ENCODE measurements at places on chromosomes 5 and 9.

DNA sequence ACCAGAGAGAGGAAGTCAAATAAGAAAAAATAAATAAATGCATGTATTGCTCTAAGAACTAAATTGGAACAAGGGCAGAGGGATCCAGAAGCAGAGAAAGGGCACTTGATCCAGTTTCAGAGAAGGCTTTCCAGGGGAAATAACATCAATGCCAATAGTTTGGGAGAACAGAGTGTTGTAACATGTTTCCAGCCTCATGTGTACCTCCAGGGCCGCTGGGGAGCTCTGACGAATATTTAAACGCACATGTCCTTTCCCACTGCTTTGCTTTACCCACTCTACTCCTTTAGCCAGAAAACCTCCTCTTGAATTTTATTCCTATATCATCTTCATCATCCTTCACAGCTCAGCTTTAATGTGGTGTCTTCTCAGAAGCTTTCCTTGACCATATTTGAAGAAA lies 233.7 kb downstream of the ENC1 start:
- DNase-seq, result no peak

GRCh38 chr5:159286420-159287035 lies 23.4 kb downstream of the UBLCP1 start:
- peak; percentile 0 for DNase-seq

GRCh38 chr5:40431734-40432133 lies 248.0 kb upstream of the PTGER4 start:
- DNase-seq, result no peak

- no peak for DNase-seq
Measured at GRCh38 chr5:56569076-56569475, 246.3 kb upstream of the MAP3K1 start.

- no peak for DNase-seq
Measured at GRCh38 chr5:38446029-38446522, 110.4 kb downstream of the LIFR start.

DNA sequence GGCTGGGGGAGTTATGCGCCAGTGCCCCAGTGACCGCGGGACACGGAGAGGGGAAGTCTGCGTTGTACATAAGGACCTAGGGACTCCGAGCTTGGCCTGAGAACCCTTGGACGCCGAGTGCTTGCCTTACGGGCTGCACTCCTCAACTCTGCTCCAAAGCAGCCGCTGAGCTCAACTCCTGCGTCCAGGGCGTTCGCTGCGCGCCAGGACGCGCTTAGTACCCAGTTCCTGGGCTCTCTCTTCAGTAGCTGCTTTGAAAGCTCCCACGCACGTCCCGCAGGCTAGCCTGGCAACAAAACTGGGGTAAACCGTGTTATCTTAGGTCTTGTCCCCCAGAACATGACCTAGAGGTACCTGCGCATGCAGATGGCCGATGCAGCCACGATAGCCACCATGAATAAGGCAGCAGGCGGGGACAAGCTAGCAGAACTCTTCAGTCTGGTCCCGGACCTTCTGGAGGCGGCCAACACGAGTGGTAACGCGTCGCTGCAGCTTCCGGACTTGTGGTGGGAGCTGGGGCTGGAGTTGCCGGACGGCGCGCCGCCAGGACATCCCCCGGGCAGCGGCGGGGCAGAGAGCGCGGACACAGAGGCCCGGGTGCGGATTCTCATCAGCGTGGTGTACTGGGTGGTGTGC lies at the start of gene RXFP3:
TSS of gene RXFP3 (plus strand) at position 6 of the 636 bp plus-strand sequence. CDS start at position 361, 355 bp downstream.
- no peak for DNase-seq

GRCh38 chr9:35619800-35620158 lies 1.6 kb upstream of the CD72 start:
- DNase-seq, result no peak

- no peak for DNase-seq
Measured at GRCh38 chr5:160155017-160155750, 35.9 kb upstream of the PWWP2A start.

GRCh38 chr9:124869466-124869985 lies 7.6 kb downstream of the ARPC5L start:
- no peak for DNase-seq

DNA sequence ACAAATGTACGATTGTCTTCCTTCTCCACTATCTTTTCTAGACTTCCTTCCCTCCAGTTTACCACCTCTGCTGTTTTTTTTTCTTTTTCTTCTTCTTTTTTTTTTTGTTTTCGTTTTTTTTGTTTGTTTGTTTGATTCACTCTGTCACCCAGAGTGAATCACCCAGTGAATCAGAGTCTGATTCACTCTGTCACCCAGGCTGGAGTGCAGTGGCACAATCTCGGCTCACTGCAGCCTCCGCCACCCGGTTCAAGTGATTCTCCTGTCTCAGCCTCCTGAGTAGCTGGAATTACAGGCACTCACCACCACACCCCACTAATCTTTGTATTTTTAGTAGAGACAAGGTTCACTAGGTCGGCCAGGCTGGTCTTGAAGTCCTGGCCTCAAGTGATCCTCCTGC lies 375.7 kb downstream of the NTRK2 start:
- DNase-seq, result no peak

- DNase-seq, result no peak
Measured at GRCh38 chr5:116738239-116738614, 163.6 kb upstream of the SEMA6A start.

GRCh38 chr9:108844391-108844790 lies 11.4 kb downstream of the ACTL7B start:
- no peak for DNase-seq

- no peak for DNase-seq
Measured at GRCh38 chr9:83027153-83027891, 35.6 kb downstream of the RASEF start.

GRCh38 chr5:155850370-155850769 lies 476.6 kb upstream of the SGCD start:
- peak; percentile 38 for DNase-seq

GRCh38 chr5:125189531-125189941 lies 443.1 kb upstream of the ZNF608 start:
- DNase-seq, result no peak

DNA sequence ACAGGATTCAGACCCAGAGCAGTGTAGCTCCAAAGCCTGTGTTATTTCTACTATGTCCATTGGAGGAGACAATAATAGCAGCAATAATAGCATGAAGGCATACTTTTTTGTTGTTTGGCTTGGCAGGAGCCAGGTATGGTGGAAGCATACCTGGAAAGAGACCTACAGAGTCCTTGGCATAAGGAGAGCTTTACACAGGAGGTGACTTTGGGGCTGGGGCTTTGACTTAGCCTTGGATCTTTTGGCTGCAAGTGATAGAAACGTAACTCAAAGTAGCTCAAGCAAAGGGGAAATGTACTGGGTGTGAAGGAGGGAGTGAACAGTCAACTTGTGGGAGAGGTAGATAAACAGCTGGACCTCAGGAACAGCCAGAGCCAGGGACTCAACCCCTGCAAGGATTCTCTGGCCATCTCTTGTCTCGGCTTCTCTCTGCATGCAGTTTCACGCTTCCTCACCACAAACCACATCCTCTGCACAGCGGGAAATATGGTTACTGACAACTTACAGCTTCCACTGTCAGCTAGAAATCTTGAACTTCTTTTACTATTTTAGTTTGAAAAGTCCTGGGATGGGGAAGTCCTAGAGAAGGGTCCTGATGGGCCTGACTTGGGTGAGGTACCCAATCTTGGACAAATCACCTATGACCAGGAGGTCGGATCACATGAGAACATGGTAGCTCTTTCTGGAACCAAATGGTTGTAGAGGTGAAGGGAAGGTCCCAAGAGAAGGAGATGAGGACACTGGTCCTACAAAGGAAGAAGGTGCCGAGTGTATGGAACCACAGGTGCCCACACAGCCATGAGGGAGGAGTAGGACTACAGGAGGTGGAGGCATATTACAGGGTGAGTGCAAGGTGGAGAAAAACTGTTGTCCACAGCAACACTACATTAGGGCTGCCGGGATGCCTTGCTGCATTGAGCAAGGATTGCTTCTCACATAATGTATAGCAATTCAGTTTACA lies 47.0 kb upstream of the TGFBR1 start:
- no peak for DNase-seq
